ENCODE measurements at places on chromosomes 3 and 15.
A peak's percentile ranks its signal among the peaks of the same experiment; 100 is the strongest.

GRCh38 chr3:6737630-6738029 lies 123.3 kb upstream of the GRM7 start:
- DNase-seq, result no peak

GRCh38 chr3:153599685-153600084 lies 437.7 kb downstream of the RAP2B start:
- no peak for DNase-seq

- peak; percentile 36 for DNase-seq
These were observed at the start of gene RPP25 for GRCh38 chr15:74956648-74957475. TSS of gene RPP25 (minus strand) at chr15:74956772. CDS start at chr15:74956583, 189 bp downstream.

- no peak for DNase-seq
These were observed 2.7 kb downstream of the TMEM108 start for GRCh38 chr3:133040696-133041523.

DNA sequence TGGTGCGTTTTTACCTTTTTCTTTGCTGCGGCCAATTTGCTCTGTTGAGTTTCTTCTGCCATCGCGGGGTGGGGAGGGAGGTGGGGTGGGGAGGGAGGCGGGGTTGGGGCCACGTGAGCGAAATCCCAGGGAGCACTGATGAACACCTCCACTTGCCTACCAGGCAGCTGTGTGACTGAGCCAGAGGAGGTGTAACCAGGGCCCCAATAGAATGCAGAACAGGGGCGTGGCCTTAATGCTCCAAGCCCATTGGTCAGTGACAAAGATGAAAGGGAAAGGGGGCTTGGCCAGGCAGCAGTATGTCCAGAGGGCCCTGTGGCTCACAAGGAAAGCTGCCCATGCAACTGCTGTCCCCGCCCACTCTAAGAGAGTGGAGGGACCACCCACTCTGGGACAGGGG lies 21.4 kb upstream of the OR4F6 start:
- no peak for DNase-seq

- DNase-seq, result no peak
These were observed 96.5 kb upstream of the TNIK start for GRCh38 chr3:171556574-171557145.

DNA sequence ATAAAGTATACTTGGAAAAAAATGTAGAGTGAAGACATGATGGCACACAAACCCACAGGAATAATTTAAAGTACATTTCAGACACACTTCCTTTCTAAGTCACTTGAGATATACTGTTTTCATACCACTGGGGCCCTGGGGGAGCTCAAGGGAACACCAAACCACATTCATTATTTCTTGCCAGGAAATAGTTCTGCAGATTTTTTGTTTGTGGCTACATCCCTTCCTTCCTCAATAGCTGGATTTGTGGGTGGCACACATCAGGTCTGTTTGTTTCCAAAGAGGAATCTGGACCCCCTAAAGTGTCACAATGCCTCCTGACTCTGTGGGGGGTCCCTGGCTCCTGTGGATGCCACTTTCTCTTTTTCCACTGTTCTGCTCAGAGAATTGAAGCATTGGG lies 153.5 kb upstream of the COL8A1 start:
- DNase-seq, result no peak

DNA sequence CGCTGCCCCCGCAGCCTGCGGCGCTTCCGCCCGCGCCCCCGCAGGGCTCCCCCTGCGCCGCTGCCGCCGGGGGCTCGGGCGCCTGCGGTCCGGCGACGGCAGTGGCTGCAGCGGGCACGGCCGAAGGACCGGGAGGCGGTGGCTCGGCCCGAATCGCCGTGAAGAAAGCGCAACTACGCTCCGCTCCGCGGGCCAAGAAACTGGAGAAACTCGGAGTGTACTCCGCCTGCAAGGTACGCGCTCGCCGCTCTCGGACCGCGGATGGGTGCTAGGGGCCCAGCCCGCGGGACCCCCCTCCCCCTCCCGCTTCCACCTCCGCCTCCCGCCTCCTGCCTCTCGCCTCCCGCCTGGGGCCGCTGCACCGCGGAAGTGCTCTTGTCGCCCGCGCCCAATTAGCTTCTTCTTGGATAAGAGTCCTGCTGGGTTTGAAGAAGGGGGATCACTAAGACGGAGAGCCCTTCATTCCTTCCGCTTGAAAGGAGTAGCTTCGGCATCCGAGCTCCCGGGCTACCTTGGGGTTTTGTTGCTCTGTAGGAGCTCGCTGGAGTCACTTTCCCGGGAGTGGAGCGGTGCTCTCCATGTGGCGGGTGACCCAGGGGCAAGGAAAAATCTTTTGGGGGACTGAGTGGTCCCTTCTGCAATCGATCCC lies 426 bp downstream of the KAT2B start:
- peak; percentile 41 for DNase-seq

DNA sequence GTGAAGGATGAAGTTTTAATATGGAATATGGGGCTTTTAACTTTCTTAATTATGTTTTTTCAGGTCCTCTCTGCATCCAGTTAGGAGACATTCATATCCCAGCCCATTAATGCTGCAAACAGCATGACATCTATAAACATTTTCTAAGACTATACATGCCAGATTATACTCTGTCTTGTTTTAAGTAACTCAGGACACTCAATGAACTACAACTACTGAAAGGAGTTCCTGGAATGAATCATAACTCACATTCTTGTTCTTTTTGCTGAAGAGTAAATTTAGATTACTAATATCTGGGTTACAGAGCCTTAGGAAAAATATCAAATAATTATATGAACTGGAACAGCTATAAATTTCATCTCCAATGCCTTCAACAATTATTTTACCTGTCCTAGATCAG lies 167.4 kb downstream of the STAG1 start:
- no peak for DNase-seq

DNA sequence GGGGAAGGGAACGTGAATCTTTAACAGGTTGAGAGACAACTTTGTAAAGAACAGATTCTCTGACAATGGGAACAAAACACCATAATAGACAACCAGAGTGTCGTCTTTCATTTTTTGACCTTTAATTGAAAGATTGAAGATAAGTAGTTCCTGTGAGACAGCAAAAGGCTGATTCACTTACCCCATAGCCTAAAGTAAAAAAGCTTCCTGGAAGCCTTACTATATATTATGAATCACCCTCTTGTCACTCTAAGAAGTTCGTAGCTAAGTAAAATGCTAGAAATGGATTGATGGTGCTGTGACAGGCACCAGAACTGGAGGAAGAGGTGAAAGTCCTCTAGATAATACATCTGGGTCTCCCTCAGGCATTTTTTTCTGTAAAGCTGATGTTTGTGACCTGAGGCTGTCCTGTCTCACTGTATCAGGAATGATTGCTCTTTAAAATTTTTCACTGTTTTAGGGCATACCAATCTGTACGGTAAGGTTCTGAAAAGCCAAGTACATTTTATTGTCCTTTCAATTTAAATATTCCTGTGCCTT lies 824.6 kb upstream of the SEMA6D start:
- no peak for DNase-seq

- no peak for DNase-seq
These were observed 167.3 kb downstream of the XXYLT1 start for GRCh38 chr3:195103623-195104022.

DNA sequence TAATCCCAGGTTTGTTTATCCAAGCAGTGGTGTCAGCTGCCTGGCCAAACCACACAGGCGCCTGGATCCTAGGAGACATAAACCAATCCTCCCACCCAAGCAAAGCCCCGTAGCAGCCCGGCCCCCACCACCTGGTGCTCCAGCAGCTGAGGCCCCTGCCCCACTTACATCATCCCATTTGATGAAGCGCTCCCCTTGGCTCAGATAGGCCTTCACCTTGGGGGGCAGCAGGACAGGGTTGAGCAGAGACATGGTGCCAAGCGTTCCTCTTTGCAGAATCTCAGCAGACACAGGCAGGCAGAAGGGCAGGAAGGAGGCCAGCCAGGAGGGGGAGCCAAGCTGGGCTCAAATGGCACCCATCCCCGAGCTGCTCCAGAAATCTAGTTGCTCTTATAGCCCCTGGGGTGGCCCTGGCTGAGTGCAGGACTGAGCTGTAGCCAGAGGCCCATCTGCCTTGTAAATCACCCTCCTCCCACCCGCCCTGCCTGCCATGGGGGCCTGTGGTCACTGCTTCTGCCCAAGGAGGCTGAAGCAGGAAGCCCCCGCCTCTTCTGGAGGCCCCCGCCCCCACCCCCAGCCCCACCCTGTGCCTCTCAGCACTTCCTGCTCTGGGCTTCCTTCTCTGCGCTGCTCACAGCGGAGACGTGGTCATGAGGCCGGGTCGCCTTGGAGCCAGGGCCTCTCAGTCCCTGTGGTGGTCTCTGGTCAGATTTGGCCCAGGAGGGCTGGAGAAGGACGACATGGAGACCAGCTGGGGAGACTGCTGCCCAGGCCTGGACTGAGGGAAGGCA lies at the start of gene PLCB2:
Gene PLCB2, minus strand, starts transcription at position 515 of the 791 bp plus-strand sequence. Its CDS starts 263 bp downstream, at position 252.
- DNase-seq, result peak; percentile 36

- no peak for DNase-seq
These were observed 15.9 kb upstream of the OCA2 start for GRCh38 chr15:28114721-28115622.

GRCh38 chr3:126997455-126998038 lies 14.6 kb downstream of the PLXNA1 start:
- no peak for DNase-seq

- DNase-seq, result no peak
These were observed 181.2 kb upstream of the TTC14 start for GRCh38 chr3:180420804-180421203.

GRCh38 chr3:141644931-141645330 lies 93.2 kb upstream of the RNF7 start:
- DNase-seq, result peak; percentile 19

- DNase-seq, result no peak
These were observed at the start of gene GP5 for GRCh38 chr3:194399166-194399565. TSS of gene GP5 (minus strand) at chr3:194399266. CDS start at chr3:194398282, 984 bp downstream.

DNA sequence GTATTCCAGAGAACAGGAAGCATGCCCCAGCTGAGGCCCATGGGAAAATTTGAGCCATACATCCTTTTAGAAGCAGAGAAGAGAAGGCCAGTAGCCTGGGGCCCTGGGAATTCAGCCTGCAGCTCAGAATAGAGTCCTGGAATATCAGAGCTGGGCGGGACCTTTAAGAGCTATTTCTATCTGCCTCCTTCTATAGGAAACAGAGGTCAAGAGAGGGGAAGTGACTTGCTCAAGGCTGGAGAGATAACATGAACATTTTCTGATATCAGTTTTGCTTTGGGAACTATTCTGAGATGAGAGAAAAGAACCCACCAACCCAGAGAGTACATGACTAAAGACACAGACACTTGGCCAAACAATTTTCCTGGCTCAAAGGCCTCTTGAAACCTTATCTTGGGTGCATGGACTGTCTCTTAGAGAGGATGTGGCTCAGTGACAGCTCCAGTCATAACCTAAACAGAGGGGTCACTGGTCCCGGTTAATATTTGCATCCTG lies 26.0 kb downstream of the MASP1 start:
- no peak for DNase-seq

GRCh38 chr3:32421991-32422859 lies 30.6 kb downstream of the CMTM7 start:
- DNase-seq, result no peak

DNA sequence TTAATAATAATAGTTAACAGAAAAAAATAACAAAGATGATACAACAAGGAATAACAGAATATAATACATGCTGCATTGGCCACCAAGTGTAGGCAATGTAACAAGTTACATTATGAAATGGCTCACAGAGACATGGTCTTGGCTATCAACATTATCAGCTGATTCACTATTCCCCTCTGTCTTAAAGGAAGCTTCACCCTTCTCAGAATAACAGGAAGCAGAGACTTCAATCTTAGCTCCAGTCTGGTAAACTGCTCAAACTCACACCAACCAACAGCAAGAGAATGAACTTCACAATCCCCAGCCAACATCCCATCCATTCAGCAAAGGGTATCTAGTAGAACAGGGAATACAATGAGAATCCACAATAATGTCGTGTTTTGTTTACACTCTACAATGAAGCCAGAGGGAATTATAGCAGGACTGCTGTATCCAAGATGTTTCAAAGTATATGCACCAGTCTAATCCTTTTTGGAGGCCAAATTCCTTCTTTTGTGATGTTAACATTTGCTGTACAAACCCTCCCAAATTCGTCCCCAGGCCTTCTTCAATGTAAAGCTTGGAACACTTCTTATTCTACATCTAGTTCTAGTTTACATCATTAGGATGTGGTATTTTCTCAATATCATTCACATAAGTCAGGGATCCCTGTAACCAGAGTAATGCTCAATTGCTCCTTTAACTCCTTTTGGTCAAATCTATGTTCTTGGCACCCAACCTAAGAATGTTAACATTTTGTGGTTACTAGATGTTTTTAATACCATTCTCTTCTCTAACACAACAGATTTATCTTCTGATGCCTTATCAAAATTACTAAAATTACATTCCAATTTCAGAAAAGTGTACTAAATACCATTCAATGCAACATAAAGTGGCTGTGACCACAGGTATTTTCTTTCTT lies 52.4 kb upstream of the CMSS1 start:
- DNase-seq, result no peak

DNA sequence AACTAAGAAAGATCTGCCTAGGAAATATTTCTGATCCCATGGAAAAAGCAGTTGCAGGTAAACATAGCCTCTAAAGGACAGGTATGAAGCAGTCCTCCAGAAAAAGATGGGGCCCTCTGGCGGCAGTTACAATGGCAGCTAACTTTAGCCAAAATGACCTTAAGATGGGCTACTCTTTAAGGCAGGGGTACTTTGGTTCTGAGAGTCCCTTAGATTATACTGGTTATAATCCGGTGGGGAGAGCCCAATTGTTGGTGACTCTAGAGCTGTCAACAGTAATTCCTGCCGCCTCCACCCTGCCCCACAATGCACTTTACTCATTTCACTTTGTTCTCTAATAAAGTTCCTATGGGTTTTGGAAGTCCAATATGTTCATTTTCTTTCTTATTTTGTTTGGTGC lies 412.8 kb upstream of the WNT5A start:
- DNase-seq, result no peak

GRCh38 chr3:34957677-34958076 lies 681.6 kb upstream of the ARPP21 start:
- DNase-seq, result no peak

DNA sequence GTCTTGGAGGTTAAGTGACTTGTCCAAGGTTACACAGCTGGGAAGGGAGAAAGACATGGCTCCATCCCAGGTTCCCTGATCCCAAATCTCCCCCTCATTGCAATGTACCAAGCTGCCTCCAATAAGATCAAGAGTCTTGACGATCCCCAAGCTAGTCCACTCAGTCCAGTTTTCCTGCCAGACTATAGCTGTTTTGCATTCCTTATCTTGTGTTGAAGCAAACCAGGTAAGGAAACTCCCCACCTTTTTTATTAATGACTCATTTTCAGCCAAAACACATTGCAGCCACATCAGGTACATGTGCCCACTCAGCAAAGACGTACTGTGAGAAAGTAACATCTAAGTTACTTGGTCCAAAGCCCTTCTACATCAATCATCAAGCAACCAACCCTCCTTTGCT lies 41.9 kb downstream of the LIPC start:
- no peak for DNase-seq

GRCh38 chr3:67635806-67636205 lies 18.6 kb downstream of the SUCLG2 start:
- DNase-seq, result no peak
